ENCODE measurements at places on chromosomes 4 and X.

- DNase-seq = no peak
These were observed 36.5 kb upstream of the GNRHR start for GRCh38 chr4:67790721-67791120.

DNA sequence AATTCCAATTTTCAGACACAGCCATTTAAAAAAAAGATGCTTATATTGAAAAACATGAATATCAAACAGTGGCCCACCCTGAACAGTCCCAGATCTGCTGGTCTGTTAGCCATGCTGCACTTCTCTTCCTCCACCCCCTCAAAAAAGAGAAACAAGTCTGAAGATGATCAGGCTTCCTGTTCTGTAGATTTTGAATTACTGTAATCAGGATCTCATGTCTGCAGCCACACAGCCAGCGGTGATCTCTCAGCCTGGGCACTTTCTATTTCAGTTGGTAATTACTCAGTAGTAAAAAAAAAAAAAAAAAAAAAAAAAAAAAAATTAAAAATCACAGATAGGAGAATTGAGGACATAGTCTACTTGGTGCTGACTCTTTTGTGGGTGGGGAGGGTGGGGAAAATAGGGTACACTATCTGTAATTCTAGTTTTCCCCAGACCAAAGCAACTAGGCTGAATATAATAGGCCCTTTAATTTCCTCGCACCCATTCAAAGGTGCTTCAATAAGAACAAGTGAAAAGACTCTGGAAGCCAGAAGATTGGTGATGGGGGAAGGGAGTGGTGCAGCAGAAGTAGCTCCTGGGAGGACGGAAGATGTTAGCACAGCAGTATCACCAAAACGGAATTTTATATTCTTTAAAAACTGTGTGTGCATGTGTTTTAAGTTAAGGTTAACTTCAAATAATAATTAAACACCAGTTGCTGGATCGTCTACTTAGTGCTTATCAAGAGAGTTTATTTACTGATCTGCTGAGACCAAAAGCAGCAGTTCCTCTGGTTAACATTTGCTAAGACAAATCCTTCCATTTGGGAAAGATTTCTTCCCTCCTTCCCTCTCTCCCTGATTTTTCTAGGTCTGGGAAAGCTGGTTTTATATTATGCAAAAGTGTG is 47.0 kb downstream of the SPRY1 start:
- peak; percentile 78 for DNase-seq

DNA sequence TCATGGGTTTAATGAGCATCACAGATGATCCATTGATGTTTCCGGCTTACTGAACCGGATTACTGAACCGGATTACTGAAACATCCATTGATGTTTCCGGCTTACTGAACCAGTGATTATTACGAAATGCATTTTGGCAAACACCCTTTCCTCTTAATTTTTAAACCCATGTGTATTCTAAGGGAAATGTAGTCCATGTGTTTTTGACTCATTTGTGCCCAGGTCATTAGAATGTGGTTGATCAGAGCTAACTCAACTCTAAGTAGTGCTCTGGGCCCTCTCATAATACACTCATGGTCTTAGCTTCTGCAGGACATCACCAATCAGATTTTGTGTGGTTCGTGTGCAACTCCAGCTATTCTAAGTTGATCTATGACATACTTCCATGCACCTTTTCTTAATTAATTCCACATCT is 141.6 kb downstream of the SPATA18 start:
- DNase-seq = no peak

- DNase-seq = no peak
These were observed 65.8 kb downstream of the TEC start for GRCh38 chr4:48203819-48204218.

DNA sequence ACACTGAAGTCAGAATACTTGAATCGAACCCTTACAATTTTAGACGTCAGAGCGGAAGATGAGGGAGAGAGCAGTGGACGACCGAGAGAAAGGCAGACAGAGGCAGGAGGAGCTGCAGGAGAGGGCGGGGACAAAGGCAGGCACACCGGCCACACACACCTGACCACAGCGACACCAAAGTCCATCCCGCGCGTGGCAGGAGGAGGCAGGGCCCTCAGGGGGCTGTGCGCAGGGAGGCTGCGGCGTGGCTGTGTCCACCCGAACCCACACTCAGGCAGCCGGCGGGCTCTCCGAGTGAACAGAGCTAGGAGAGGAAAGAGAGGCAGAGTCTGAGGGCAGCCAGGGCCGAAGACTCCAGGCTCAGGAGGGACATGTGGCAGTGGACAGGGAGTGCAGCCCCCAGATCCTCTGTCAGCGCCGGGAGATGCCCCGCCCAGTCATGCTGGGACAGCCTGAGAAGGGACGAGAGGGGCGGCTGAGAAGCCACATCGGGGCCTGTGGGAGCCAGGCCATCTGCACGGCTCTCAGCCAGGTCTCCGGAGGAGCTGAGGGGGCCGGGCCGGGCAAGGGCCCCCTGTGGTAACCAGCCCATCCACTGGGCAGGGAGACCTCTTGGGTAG is 20.1 kb downstream of the GAK start:
- no peak for DNase-seq

DNA sequence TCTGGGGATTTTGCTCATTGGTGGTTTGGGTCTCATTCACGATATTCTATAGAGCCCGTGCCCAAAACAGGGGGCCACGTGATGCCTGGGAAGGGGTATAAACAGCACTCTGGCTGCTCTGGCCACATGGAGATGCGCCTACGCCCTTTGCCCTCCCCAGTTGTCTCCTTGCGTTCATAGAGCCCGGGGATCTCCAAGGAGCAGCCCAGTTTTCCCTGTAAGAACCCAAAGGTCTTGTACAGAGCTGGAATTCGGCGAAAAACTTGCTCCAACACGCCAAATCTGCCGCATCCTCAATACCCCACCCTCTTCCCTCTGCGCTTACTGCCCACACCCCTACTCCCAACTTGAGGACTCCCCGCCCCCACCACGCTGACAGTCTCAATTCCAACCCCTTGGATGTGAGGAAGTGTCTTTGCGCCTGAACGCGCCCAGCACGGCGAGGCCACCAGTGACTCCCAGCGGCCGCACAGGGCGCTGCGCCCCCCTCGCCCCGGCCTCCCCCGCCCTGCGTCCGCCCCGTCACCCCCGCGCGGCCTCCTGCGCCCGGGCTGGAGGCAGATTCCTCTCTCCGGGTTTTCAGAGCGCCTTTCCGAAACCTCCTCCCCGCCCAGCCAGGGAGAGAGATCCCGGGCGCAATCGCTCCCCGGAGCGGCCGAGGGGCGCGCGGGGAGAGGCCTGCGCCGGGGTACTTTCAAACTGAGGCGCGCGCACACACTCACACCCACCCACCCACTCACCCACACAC is at the start of gene NHS:
NHS (plus strand) TSS at position 582 of the 748 bp plus-strand sequence. CDS start 558 bp downstream, outside the sequence.
- no peak for DNase-seq

DNA sequence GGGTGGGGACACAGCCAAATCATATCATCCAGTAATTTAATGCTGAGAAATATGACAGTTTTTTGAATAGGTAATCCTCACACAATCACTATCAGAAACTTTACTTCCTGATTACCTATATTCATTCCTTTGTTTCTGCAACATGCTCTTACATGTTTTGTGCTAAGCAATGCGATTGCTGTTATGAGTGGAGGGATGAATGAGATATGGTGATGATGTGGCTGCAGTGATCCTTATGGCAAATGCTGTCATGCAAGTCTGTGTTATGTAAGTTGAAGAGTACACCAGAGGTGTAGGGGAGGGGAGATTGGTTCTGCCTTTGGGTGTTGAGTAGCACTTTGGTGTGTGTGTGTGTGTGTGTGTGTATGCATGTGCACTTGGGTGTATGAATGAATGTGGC is 14.6 kb downstream of the HERC3 start:
- no peak for DNase-seq

GRCh38 chr4:67091673-67092072 is 453.6 kb downstream of the CENPC start:
- no peak for DNase-seq

DNA sequence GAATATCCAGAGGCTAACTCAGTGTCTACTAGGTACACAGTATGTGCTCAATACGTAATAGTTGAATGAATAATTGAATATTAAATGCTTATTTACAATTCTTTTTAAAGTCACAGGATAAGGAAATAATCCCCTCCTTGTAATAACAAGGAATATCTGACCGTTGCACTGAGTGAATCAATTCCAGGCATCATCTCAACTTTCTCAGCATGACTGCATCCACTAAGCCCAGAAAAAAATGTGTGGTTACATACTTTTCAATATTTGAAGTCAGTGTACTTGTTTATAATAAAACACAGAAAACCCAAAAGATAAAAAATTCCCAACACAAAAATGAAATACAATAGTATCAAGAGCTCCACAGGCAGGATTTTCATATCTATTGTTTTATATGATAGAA is 105.4 kb downstream of the TMEM144 start:
- DNase-seq = no peak

DNA sequence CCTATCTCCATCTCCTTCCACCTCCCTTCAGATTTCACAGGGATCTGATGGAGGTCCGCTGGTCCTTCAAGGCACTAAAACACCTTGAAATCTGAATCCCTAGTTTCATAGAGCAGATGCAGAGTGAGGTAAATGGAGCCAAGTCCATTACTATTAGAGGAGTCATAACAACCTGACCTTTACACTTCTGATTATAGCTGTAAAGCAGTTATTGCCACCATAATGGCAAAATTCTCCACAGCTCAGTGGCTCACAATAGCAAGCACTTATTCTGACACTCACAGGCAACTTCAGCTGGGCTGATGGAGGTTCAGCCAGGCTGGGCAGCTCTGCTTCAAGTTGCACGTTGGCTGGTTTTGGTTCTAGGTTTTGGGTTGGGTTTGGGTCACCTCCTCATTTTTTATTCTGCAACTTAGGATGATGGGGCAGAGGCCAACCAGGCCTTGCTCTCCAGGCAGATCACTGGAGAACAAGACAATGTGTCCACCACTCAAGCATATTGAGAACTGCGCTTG is 51.4 kb upstream of the LRAT start:
- no peak for DNase-seq

DNA sequence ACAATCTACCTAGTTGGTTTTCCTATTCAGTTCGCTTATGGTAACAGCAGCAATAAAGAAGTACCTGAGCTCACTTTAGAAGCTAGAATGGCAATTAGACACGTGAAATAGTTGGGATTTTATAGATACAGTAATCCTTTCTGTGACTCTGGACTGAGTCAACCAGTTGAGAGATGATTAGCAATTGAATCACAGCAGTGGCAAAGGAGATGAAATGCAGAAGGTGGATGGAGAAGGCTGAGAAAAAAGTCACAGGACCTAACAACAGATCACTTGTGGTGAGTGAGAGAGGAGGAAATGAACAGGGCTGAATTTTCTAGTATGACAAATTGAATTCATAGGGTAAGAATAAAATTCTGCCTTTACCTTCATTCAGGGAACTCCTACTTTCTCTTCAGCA is 197.1 kb upstream of the MAGEB18 start:
- DNase-seq = no peak

DNA sequence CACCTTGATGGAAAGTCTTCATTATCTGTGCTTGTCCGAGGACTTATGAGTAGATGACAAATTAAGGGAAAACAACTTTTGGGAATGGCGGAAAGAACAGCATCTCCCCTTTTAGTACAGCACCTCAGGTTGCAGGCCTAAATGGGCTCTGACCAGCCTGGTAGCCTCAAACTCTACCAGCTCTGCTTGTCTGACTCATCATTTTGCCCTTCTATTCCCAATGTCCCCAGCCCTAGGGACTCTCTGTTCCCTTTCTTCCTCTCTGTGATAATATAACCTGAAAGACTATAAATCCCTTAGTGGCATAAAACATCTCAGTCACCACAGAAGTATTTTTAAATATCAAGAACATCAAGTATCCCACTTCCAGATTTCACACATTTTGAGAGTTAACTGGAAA is 121.9 kb downstream of the THOC2 start:
- DNase-seq = no peak

DNA sequence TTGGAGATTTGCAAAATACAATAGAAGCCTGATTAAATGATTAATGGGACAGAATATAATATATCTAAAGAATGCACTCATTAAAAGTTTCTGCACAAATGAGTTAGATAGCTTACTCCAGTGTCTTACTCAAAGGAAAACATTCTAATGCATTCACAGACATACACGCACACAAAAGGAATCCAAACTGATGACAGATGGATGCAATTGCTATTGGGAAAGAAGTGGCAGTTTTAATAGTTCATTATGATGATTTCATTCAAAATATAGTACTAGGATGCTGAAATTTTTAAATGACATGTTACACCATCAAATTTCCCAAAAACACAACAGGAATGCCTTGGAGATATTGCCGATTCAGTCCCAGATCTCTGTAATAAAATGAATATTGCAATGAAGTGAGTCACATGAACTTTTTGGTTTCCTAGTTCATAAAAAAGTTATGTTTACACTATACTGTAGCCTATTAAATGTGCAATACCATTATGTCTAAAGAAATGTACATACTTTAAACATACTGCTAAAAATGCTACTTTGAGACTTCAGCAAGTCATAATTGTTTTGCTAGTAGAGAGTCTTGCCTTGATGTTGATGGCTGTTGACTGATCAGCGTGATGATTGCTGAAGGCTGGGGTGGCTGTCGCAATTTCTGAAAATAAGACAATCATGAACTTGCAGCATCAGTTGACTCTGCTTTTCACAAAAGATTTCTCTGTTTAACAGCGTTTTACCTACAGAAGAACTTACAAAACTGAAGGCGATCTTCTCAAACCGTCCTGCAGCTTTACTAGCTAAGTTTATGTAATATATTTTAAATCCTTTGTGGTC is 45.6 kb downstream of the BBS12 start:
- no peak for DNase-seq

GRCh38 chr4:52566136-52567031 is 92.7 kb downstream of the USP46 start:
- no peak for DNase-seq

- no peak for DNase-seq
These were observed 70.7 kb downstream of the TMEM47 start for GRCh38 chrX:34586346-34586911.

DNA sequence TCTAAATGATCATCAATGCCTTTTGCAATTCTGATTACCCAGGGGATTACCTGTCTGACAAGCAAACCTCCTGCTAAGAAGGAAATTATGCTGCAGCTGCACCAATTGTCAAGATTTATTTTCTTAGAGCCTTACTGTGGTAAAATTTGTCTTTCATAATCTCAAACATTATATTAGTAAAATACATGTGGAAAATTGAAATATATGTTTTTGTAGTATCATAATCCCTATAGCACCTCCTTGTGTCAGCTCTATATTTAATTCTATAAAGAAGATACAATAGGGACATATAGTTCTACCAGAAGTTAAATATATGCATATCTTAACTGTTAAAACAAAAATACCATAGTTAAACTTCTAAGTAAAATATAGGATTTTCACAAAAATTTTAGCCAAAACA is 655.6 kb upstream of the PCDH10 start:
- DNase-seq = no peak
